ENCODE measurements at places on chromosomes 12 and 14.

DNA sequence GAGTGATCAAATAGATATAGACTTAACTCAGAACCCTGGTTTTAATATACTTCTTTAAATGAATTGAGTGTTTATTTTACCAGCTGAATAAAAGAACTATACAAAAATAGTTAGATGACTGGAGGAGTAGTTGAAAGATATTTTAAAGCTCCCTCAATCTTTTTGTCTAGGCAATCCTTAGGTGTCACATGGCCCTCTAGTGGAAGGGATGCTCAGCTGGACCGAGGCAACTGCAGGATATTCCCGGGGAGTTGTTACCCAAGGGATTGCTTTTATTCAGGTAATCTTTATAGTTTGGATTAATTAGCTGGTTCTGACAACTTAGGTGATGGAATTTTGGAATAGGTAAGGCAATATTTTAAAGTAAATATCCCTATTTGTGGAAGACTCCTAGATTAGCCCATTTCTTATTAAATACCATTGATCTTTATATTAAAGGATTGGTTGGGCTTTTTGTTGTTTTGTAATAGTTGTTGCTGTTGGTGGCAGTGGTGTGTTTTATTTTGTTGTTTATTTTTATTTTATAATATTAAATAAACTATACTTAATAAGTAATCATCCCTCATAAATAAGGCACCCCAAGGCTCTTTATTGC, 57.1 kb downstream of the ZDHHC17 start:
- DNase-seq, result no peak

DNA sequence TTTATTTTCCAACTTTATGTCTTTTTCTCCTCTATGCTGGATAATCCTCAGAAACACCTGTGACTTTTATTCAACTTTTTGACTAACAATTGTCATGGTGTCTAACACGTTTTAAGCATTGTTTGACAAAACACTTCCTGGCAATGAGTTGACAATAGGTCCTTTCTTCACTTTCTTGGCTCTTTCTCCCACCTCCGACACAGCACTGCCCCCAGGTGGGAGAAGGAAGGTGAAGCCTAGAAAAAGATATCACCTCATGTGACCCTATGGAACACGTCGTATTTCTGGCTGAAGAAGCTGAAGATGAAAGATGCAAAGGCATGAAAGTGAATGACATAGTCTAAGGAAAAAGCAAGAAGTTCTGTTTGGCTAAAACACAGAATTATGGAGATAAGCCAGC, 430.0 kb downstream of the ETNK1 start:
- DNase-seq, result no peak

DNA sequence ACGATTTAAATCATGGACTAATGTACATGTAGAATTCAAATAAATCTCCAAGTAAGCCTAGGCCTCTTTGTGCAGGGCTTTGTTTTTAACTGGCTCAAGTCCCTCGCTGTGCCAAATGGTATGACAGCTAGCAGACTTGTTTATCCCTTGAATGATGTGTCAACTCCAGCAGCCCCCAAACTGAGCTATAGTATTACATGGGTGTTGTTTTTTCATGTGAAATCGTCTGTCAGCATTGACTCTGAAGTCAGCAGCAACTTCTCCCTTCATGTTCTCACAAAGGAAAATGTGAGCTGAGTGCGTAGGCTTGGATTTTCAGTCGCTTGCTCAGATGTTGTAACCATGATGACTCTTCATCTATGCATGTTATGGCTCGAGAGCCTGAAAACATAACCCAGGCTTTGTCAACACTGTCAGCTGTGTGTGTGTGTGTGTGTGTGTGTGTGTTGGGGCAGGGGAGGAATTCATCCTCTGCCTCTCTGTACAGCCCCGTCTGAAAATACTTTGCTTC, 73.3 kb downstream of the PTHLH start:
- DNase-seq, result no peak

DNA sequence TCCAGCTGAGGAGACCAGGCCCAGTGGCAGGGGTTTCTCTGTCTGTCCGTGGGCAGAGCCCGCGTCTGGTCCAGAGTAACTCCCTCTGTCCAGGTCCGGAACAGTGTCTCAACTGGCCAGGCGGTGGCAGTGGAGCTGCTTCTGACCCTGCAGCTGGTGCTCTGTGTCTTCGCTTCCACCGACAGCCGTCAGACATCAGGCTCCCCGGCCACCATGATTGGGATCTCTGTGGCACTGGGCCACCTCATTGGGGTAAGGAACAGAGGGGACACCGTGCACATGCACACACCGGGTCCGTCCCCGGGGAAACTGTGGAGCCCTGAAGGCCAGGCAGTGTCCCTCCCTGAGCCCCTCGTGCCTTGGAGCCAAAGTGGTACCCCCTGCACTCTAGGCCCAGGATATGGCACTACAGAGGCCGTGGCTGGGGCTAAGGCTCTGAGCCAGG, 1.5 kb downstream of the AQP6 start:
- peak; percentile 78 for DNase-seq

DNA sequence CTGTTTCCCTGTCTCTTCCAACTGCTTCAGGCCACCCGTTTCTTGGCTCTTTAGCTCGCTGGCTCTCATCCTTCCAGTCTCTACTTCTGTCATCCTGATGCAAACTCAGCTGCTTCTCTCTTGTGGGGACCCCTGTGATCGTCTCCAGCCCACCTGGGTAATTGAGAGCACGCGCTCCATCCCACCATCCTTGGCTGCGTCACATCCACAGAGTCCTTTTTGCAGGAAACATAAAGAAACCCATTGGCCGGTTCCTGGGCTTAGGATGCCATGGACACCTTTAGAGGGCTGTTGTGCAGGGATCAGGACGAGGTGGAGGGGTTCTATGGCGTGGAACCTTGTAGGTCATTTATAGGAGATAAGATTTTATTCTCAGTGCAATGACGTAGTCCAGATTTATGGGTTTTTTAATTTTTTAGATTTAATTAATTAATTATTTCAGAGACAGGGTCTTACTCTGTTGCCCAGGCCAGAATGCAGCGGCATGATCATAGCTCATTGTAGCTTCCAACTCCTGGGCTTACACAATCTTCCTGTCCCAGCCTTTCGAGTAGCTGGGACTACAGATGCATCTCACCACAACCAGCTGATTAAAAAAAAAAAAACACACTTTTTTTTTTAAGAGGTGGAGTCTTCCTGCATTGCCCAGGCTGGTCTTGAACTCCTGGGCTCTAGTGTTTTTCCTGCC, 82.6 kb downstream of the CCDC92 start:
- no peak for DNase-seq

DNA sequence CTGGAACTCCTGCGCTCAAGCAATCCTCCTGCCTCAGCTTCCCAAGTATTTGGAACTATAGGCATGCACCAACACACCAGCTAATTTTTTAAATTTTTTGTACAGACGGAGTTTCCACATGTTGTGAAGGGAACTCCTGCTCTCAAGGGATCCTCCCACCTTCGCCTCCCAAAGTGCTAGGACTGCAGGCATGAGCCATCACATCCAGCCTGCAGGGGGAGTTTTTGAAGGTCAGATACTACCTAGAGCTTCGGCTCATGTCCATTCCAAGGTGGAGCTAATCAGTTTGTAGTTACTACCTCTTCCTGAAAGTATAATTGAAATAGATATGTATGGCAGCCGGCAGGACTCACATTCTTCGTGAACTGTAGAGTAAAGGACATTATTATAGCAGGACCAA, 3.7 kb upstream of the TAS2R19 start:
- no peak for DNase-seq

DNA sequence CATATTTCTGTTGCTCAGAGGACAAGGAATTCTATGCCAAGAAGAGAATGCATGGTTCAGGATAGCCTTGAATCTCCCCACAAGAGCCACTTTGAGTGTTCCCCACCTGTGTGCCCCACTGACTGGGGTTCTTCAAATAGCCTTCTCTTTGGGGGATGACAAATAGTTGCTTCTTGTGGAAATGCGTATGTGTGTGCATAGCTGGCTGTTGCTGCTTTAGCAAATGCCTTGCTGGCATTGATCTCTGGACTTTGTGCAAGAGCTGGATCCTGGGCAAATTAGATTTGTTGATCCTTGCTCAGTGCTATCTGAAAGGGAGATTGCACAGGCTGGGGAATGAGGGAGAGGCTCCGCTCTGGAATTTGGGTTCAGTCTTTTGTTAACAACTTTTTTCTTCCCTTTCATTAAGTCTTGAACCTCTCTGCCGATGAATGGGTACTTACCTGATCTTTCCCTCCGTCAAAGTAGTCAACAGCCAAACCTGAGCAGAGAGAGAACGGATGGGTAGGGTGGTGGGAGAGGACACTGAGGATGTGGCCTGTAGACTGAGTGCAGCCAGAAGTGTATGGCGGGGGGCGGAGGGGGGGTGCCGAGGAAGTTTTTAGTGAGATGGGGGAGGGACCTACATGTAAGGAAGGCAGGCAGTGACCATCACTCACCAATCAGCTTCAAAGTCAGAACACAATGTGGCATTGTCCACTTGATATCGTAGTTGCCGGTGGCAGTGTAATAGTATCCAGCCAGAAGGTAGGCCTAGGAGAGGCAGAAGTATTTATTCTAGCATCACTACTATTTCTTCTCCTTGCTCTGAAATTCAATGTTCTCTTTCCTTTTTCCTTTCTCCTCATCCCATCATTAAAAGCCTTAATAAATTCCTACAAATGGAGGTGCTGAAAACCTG, 10.7 kb downstream of the EMG1 start:
- DNase-seq, result no peak

DNA sequence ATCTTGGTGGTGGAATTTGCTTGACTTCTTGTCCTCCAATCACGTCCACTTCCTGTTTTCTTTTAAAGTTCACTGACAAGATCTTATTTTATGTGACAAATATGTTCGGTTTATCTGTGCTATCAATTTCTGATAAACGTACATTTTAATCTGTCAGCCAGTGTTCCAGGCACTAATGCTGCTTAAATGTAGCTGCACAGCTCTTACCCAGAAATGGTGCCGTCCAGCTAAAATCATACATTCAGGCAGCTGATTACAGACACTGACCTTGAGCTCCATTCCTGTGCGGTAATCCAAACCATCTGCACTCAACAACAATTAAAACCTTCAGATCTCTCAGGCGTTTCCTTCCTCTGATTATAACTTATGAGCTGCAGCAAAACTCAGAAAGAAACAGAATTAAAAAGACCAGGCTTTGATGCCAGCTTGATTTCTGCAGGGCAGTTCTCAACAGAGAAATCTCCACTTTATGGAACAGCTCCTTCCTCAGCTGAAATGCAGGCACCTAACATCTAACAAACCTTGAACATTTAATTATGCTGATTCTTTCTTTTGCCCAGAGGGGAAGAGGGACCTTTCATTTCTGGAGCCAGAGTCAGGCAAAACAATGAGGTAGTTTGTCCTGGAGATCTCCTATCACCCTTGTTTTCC, 26.4 kb upstream of the RASSF3 start:
- no peak for DNase-seq

DNA sequence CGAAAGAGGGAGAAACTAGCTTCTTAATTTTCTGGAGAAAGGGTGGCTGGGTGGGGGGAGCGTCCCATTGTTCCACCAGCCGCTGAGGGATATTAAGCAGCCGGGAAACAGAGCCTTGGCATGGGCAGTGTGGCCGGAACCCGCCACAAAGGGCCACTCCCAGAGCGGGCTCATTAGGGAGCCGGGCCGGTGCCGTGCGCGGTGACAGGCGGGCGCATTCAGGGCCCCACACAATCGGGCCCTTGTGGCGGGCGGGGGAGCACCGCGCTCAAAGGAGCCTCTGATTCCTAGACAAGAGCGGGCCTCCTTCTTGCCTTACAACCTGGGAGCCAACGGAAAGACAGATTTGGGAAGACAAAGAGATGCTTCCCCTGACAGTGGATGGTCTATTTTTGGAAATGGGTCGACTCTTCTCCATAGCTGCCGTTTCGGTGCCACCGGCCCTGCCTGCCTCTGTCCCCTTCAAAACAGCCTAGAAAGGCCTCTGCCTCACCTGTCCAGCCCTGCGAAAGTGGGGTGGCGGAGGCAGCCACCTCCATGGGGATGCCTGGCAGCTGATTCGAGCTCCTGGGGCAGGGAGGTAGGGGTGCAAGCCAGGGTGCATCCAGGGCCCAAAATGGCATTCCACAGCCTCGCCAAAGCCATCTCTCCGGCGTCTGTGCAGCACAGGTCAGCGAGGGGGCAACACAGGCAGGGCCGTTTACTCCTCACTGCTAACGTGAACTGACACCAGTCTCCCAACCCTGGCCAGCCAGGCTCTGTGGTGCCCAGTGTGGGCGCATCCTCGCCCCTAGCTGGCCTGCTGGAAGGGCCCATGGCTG, 10.9 kb downstream of the CCDC85C start:
- peak; percentile 63 for DNase-seq

- no peak for DNase-seq
Measured at GRCh38 chr12:27937768-27938167, 34.8 kb downstream of the PTHLH start.

GRCh38 chr12:132527186-132527882, 37.4 kb downstream of the FBRSL1 start:
- no peak for DNase-seq

DNA sequence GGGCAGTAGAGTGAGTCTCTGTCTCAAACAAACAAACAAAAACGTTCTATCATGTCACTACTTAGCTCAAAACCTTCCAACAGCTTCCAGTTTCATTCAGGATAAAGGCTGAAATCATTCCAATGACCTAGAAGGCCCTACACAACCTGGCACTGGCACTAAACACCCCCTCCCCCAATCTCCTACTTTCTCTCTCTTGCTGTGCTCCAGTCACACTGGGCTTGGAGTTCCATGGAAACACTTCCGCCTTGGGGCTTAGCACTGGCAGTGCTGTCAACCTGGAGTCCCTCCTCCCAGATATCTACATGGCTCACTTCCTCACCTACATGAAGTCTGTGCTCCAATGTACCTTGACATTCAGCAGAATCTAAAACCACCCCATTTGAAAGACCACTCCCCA, 65.0 kb upstream of the SINHCAF start:
- no peak for DNase-seq

DNA sequence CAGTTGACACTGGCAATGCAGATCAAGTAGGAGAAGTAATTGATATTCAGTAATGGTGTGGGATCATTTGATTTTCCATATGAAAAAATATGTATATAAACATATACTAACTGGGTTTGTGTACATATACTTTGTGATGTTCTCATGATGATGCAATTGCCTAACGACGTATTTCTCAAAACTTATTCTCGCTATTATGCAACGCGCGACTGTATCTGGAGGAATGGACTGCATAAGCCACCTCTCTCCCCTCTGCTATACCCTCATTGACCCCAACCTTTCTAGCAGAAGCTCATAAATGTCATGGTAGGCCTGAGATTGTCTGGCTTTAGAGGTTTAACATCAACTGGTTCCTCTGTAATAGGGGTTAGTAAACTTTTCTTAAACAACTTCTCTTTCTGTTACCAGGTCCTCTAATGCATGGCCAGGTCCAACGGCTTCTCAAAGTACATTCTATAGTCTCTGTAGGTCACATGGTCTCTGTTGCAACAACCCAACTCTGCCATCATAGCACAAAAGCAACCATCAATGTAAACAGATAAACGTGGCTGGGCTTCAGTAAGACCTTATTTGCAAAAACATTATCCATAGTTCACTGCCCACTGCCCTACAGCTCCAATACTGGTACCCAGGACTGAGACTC, 59.3 kb downstream of the FOXN3 start:
- DNase-seq, result no peak

- no peak for DNase-seq
Measured at GRCh38 chr12:6208130-6208529, 7.9 kb downstream of the CD9 start.

All from Right ventricle myocardium inferior (tissue), 1 donor.